ENCODE measurements at places on chromosomes 3 and 15.

DNA sequence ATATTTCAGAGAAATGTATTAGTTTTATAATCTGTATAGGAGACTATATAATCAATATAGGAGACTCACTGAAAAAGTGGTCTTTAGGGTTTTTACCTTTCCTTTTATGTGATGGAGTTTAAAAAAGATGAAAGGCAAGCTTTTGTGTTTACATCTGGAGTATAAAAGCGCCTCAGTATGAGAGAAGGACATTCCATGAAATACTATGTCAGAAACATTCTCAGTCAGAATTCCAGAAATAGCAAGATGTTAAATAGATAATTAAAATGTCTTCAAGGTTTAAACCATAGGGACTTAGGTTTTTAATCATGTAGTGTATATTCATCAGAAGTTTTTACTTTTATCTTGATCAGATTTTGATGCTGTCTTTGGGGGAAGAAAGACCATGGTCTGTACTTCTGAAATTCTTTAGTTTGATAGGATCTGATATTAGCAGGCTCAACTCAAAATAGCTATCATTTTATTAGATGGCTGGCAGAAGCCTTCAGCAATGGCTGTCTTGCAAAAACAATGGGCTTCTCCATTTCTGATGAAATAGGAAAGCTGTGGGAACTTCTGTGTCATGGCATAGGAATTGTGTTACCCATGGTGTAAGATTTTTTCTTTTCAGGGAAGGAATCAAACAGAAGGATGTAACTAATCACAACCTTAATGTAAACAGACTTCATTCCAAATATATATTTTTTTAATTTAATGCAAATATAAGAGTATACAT lies 209.6 kb upstream of the PLSCR5 start:
- peak; percentile 89 for DNase-seq

DNA sequence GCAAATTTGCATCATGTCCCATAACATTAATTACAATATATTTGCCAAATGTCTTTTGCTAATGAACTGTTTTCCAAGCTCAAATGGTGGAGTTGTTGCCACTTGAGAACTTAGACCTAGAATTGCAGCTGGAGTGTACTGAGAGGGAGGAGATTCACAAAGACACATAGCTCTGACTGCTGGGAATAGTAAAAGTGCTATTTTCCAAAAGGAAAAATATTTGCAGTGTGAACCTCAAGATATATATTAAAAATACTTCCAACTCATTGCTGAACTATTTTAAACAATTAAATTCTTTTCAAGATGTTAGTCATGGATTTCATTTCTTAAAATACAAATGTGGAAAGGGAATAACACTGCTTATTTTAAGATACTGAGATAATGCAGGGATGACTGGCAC lies 666.8 kb upstream of the ARPP21 start:
- DNase-seq, result peak; percentile 54

GRCh38 chr3:161454615-161455014 lies 42.0 kb upstream of the OTOL1 start:
- DNase-seq, result no peak

DNA sequence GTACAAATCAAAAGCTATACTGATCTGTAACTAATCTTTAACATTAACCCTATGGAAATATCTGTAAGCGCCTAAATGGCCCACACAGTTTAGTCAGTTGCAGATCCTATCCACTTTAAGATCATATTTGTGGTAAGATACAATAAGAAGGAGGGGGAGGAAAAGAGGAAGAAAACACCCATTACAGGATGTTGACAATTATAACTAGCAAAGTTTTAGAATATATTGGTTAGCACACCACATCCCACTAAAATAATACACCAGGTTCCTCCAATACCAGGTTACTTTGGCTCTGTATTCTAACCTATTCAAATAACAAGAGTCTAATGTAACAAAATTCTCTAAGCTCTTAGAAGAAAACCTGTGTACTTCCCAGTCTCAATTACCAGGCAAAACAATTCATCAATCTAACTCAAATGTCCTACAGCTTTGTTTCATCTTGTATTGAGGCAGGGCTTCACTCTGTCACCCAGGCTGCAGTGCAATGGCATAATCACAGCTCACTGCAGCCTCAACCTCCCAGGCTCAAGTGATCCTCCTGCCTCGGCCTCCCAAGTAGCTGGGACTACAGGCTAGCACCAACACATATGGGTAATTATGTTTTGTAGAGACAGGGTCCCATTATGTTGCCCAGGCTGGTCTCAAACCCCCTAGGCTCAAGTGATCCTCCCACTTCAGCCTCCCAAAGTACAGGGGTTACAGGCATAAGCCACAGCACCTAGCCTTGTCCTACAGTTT lies 4.2 kb downstream of the SLC4A7 start:
- peak; percentile 18 for DNase-seq

GRCh38 chr15:92294759-92295158 lies 98.9 kb upstream of the ST8SIA2 start:
- DNase-seq, result no peak

DNA sequence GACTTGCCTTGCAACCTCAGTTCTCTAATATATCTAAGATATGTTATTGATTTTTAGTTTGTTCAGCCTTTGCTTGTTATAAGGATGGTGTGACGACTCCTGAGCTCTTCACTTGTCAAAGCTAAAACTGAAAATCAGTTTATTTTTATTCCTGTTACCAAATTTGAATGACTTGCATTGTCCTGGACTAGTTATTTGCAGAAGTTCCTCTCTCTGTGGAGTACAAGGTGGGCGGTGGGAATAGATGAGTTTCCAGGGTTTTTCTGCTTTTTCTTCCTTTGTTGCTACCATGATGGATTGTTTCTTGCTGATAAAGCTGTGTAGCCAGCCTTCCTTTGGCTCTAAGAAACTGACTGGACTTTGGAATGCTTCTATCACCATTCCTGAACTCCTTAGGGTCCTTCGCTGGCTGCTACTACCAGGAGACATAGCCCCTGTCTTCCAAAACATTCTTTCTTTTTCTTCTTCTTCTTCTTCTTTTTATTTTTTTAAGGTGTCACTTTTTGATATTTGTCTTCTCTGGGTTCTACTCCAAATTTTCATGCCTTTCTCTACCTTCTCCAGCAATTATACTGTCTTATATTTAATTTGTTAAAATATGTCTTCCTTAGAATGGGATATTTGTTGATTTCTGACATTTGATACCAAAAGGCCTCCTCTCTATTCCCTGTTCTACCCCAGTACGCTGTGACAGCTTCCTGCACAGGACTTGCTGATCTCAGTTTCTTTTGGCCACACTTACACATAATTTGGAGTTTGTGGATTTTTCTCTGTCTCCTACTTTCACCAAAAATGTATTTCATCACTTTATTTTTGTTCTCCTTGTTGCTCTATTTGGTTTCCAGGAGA lies 145.1 kb upstream of the THRB start:
- no peak for DNase-seq

GRCh38 chr3:14514323-14514720 lies 25.8 kb downstream of the GRIP2 start:
- DNase-seq, result no peak

GRCh38 chr15:74613089-74613952 lies 2.3 kb upstream of the CLK3 start:
- DNase-seq, result peak; percentile 33

- no peak for DNase-seq
Observed at GRCh38 chr15:77622209-77622933, 10.3 kb downstream of the LINGO1 start.

DNA sequence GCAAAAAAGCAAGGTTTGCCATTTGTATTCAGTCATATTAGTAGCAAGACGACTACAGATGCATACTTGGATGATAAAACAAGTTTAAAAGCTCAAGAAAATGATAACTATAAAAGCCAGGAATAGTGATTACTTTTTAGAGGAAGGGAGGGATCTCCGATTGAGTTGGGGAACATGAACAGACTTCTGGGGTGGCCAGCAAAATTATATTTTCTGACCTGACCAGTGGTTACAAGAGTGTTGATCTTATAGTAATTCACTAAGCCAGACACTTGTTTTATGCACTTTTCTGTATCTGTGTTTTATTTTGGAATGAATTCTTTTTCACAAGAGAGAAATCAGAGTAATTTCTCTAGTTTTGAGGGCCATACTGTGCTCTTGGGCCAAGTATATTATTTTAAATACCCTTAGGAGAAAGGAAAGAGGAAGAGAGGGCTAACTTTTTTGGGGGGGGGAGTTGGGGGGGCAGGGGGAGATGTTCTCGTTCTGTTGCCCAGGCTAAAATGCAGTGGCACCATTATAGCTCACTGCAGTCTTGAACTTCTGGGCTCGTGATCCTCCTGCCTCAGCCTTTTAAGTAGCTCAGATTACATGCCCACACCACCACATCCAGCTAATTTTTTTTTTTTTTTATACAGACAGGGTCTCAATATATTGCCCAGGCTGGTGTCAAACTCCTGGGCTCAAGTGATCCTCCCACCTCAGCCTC lies 57.3 kb downstream of the TGFBR2 start:
- no peak for DNase-seq

DNA sequence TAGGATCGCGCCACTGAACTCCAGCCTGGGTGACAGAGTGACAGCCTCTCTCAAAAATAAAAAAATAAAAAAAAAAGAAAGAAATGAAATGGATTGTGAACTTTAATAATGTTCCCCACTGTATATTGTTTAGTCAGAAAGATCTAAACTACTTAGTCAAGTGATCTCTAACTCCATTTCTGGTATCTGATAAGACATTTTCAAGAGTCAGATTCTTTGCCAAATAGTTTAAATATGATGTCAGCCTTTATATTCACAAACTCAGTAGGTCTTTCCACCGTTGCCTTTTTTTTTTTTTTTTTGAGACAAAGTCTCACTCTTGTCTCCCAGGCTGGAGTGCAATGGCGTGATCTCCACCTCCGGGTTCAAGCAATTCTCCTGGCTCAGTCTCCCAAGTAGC lies 29.0 kb upstream of the OSBPL11 start:
- DNase-seq, result peak; percentile 66

DNA sequence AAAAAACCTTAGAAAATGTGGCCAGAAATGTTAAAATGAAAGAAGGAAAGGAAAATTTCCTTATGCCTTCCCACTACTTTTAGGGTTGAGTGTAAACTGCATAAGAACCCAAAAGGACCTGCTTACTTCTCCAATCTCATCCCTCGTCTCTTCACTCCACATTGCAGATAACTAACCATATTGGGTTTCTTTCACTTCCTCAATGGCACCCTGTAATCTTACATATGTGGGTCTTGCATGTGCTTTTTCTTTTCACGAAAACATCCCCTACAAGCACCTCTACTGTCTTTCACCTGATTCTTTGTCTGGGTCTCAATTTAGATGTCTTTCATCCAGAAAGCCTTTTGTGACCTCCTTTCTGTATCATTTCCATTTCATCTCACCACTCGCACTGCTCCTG lies 23.1 kb downstream of the EOMES start:
- DNase-seq, result no peak

DNA sequence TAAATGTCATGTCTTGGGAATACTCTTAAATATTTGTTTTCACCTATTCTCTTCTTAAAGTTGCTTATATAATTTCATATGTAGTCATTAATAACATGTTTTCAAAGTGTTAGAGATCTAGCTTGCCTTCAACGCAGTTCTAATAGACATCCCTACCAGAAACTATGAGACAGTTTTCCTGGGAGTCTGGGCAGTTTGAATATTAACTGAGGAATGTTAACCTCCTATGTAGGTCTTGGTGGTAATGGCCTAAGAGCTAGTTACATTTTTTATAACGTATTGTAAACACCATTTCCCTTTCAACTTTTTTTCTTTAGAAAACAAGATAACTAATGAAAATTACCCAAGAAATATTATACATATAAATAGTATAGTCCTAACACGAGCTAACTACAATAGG lies 328.2 kb downstream of the TIGIT start:
- peak; percentile 62 for DNase-seq

- DNase-seq, result peak; percentile 60
Observed at GRCh38 chr15:65033659-65034269, 4.3 kb upstream of the MTFMT start.

- no peak for DNase-seq
Observed at GRCh38 chr3:152938974-152939636, 104.2 kb downstream of the P2RY1 start.

GRCh38 chr3:106004137-106004681 lies 135.4 kb upstream of the CBLB start:
- peak; percentile 32 for DNase-seq

DNA sequence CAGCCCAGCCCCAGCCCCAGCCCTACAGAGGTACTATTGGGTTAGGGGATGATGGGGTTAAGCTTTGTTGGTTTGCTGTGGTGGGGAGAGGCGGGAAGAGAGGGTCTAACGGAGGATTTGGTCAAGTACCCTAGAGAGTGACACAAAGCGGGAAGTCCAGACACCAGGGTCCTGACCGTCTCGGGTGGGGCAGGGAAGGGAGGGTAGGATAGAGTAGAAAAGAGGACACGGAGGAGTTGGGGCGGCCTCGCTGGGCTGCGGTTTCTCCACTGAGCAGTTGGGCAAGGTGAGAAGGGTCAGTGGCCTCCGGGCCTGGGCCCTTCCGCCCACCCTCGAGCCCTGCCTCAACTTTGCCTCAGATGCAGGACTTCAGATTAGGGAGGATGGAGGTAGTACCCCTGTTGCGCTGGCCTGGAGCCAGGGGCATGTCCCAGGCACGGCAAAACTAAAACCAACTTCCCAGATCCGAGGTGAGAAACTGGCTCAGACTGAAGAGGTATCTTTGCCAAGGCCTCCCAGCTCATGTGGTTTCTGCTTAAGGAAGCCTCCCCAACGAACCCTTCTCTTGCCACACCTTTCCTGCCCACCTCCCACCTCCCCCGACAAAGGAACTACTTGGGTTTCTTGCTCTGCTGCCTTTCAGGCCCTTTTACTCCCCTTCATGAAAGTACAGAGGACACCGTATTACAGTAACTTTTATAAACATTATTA lies 551 bp downstream of the PML start:
- peak; percentile 26 for DNase-seq

DNA sequence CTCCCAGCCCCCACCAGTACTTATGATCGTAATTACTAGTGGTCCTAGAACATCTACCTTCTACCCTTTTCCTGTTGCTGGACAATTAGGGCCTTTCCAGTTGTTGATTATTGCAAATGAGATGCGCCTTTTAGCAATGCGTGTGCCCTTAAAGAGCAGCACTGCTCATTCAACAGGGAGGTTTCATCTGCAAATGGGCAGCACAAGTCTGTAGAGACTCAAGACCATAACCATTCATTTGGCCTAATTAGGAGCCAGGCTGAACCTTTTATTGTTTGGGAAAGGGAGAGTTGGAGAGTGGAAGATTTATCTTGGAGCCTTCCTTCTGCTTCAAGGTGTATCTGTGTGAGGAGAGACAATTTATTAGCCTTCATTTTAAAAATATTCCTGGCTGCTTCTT lies 42.3 kb downstream of the BOC start:
- no peak for DNase-seq

DNA sequence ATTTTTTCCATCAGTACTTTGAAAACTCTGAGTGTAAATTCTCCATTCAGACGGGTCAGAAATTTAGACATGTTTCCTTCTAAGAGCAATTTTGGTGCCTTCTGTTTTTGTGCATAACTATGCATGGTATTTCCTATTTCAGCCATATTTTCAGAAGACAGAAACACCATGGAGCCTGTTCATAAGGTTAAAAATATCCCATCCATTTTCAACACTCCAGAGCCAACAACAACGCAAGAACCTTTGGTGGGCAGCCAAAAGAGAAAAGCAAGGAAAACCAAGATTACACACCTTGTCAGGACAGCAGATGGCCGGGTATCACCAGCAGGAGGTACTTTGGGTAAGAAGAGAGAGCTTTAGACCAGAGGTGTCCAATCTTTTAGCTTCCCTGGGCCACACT lies 275.6 kb downstream of the BBX start:
- DNase-seq, result peak; percentile 75

All from EH (cell line).